ENCODE measurements at places on chromosomes 1 and 21. TPM values are rescaled to one million over a fixed set of nuclear protein-coding genes. Genes with fewer than 3 reads are reported as not detected.

DNA sequence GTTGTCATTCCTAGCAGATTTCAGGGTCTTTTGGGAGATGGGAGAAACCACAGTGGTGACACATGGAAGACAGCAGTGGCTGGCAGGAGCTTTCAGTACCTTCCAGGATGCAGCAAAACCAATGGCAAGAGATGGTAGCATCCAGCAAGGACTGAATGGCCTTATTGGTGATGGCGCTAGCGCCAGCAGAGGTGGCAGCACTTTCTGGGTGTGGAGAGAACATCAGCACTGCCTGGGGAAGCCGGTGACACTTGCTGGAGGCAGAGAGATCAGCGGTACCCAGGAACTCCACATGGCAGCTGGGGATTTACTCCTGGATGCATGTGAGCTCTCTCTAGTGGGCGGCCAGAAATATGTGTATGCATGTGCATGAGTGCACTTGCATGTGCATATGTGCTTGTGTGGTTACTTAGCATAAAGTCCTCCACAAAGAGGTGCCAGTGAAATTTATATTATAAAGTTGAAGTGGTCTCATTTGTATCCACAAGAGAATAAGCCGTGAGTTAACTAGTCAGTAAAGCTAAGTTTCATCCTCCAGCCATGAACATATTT lies 364.7 kb downstream of the LMX1A start:
- H3K4me3 ChIP-seq = no peak overlapping the region
- no peaks in the 10 kb centered on the region for H3K27me3 ChIP-seq
- no peak overlapping the region for H3K27ac ChIP-seq

DNA sequence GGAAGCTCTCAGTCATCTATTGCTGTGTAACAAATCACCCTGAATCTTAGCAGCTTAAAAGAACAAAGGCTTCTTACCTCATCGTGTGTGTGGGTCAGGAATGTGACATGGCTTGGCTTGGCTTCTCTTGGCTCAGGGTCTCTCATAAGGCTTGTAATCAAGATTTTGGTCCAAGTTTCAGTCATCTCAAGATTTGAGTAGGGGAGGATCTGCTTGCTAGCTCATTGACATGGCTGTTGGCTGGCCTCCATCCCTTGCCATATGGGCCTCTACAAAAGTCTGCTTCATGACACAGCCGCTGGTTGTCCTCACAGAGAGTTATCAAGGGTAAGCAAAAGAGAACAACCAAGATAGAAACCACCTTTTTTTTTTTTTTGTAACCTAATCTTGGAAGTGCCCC lies 207.7 kb downstream of the PTPRC start:
- no peak overlapping the region for H3K27ac ChIP-seq
- H3K4me1 ChIP-seq = no peaks in the 10 kb centered on the region
- H3K4me3 ChIP-seq = no peak overlapping the region
- no peak for DNase-seq

GRCh38 chr1:152866321-152866720 lies 6.5 kb downstream of the LCE7A start:
- no peaks in the 10 kb centered on the region for H3K36me3 ChIP-seq
- peaks cover 2% of the 10 kb centered on the region for H3K27me3 ChIP-seq
- no peak overlapping the region for H3K4me3 ChIP-seq
- peaks cover 7% of the 10 kb centered on the region for H3K4me1 ChIP-seq

DNA sequence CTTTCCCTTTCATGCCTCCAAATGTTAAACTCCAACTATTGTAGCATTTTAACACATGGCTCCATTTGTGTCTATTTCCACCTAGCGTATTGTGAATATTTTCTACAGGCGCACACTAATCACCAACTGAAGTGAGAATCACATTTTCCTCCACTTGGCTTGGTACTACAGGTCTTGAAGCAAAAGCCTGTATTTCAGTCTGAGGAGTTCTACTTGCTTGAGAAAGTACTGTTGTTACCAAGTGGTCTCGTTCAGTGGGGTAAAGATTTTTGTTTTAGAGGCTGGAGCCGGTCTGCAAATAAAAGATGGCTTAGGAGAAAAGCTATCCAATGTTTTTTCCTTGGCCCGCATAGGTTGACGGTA lies 550 bp upstream of the PTBP2 start:
- peak overlapping the region; percentile 90 for H3K4me3 ChIP-seq
- H3K27me3 ChIP-seq = no peaks in the 10 kb centered on the region
- H3K36me3 ChIP-seq = no peaks in the 10 kb centered on the region

GRCh38 chr1:36703526-36704208 lies 221.0 kb upstream of the CSF3R start:
- H3K27me3 ChIP-seq = peaks cover under 1% of the 10 kb centered on the region
- peak; percentile 5 for DNase-seq
- H3K27ac ChIP-seq = no peak overlapping the region
- H3K36me3 ChIP-seq = no peaks in the 10 kb centered on the region
- H3K4me1 ChIP-seq = no peaks in the 10 kb centered on the region
- no peak overlapping the region for H3K4me3 ChIP-seq

DNA sequence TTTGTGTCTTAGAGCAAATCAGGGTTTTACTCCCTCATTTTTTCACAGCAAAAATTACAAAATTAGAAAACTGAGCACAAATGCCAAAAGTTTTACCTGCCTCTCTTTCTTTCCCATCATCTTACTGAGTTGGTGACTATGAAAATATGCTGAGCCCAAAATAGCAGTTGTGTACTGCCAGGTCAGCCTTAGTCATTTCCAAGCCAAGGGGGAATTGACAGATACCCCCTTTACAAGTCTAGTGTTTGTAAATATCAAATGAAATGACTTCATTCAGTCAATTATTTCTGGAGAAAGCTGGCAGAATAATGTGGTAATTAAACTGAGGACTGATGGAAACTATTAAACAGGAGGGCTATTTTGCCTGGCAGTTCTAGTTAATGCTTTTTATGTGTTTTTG lies 11.4 kb upstream of the GORAB start:
- no peaks in the 10 kb centered on the region for H3K4me1 ChIP-seq
- no peak for DNase-seq
- H3K36me3 ChIP-seq = no peaks in the 10 kb centered on the region
- H3K27me3 ChIP-seq = no peaks in the 10 kb centered on the region

DNA sequence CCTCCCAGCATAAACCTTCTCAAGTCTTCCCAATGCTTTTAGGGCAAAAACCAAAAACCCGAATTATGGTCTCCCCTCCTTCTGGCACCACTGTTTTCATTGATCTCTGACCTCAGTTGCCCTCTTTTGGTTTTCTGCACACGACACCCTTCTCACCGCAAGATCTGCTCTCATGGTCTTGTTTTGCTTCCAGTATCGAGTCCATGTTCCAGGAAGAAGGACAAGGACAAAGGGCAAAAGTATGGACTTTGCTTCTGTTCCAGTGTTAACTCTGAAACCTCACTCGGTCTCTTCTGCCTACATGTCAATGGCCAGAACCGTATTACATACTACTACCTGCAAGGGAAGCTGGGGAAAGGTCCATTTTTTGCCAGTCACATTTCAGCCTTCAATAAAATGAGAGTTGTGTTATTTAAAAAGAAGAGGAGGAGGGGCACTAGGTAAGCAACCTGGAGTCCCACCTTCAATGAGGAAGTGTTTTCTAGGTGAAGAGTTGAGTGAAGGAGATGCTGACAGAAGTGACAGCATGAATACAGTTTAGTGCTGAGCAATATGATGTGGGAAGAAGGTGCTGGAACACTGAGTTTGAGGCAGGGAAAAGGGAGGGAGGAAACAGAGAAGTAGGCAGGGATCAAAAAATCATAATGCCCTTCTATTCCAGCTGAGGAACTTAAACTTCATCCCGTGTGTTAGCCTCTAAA lies 183.4 kb downstream of the FGGY start:
- H3K27ac ChIP-seq = no peak overlapping the region
- no peak for DNase-seq
- peaks cover 10% of the 10 kb centered on the region for H3K4me1 ChIP-seq
- H3K4me3 ChIP-seq = no peak overlapping the region

- no peak overlapping the region for H3K27ac ChIP-seq
- DNase-seq = no peak
- H3K4me3 ChIP-seq = no peak overlapping the region
Measured at GRCh38 chr1:225862581-225862950, 19.6 kb downstream of the TMEM63A start.

GRCh38 chr1:15432324-15432723 lies 5.9 kb upstream of the CTRC start:
- H3K4me1 ChIP-seq = no peaks in the 10 kb centered on the region
- H3K36me3 ChIP-seq = peaks cover 4% of the 10 kb centered on the region
- no peak overlapping the region for H3K4me3 ChIP-seq
- H3K27ac ChIP-seq = no peak overlapping the region
- no peaks in the 10 kb centered on the region for H3K27me3 ChIP-seq
- no peak for DNase-seq

The OR2L8 gene
- not detected for polyA plus RNA-seq

The DOCK7 gene
- polyA plus RNA-seq = 24.2 TPM

The AJAP1 gene
- polyA plus RNA-seq = not detected
